NCI-H460 (cell line): ENCODE measurements at places on chromosomes 12 and 14.

DNA sequence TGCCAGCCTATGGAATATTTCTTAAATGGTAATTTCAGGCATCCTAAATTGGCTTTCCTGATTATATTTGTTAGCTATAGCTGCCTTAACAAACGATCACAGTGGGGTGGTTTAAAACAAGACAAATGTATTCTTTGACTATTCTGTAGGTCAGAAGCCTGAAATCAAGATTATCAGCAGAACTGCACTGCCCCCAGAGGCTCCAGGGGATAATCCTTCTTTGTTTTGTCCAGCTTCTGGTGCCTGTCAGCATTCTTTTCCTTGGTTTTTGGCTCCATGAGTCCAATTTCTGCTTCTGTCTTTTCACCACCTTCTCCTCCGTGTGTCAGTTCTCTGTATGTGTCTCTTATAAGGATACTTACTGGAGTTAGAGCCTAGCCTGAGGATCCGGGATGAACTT is 1282.2 kb upstream of the USP15 start:
- DNase-seq = peak; percentile 21

GRCh38 chr14:94897561-94897960 is 127.6 kb upstream of the GSC start:
- no peak for DNase-seq

DNA sequence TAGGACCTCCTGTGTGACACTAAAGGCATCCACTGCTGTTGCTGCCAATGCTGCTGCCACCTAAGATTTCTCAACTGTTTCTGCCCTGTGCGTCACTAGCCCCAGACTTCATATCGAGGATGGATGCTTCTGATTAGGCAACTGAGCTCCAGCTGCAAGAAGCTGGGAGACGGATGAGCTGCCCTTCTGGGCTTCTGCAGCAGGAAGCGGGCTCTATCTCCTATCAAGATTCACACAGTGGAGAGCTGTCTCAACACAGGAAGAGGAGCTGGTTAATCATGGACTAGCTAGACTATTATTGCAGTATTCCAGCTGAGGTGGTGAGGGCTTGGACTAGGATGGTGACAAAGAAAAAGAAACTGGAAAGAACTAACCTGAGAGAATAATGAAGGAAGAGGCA is 59.2 kb upstream of the PELI2 start:
- no peak for DNase-seq

GRCh38 chr14:68820999-68821683 is 28.3 kb upstream of the ZFP36L1 start:
- no peak for DNase-seq

DNA sequence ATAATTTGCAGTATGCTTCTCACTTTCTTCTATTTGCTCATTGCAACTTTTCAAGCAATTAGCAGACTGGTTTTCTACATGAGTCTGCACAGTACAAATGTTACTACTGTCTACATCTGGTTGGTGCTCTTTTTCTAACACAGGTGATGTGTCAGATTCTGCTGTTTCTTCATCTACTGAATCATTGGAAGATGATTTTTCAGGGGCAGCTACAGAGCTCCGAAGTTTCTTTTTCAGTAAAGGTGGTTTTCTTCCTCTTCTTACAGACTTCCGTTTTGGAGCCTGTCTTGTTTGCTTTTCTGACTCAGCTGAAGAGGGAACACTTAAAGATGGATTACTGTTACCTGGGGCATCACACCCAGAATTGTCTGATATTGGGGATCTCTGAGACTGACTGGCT is 62.1 kb downstream of the SCAF11 start:
- DNase-seq = no peak

DNA sequence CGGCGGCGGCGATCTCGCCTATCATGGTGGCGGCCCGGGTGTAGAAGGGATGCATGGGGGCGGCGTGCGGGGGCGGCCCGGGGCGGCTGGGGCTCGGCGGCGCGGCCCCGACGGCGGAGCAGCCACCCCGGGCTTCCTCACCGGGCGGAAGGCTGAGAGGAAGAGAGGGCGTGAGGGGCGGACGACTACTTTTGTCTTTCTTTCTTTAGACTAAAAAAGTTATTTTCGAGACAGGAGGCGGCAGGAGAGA is 240 bp downstream of the BTG1 start:
- DNase-seq = no peak

DNA sequence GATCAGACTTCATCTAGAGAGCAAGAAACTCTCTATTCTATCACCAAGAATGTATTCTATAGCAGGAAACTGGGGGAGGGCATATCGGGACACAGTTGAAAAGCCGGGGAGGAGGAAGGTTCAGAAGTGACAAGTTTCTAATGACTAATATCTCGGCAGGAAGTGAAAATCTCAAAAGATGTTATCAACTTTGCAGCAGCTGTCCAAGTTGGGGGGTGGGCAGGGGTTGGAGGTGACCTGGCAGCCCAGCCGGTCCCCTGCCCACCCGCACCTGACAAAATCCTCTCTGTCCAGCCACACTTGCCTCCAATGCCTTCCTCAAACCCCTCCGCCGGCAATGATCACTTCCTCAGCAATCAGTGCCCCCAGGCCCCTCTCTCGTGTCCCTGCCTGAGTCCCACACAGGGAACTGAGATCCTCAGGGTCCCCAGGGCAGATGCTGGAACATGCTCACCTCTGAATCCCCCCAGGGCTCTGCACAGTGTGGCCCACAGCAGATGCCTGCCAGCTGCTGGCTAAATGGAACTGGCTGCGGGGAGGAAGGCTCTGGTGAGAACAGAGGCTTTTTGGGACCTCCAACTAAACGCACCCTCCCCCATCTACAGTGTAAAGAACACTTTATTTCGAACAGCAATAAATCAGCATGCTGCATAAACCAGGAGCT is 43.9 kb downstream of the CCDC88C start:
- DNase-seq = no peak

DNA sequence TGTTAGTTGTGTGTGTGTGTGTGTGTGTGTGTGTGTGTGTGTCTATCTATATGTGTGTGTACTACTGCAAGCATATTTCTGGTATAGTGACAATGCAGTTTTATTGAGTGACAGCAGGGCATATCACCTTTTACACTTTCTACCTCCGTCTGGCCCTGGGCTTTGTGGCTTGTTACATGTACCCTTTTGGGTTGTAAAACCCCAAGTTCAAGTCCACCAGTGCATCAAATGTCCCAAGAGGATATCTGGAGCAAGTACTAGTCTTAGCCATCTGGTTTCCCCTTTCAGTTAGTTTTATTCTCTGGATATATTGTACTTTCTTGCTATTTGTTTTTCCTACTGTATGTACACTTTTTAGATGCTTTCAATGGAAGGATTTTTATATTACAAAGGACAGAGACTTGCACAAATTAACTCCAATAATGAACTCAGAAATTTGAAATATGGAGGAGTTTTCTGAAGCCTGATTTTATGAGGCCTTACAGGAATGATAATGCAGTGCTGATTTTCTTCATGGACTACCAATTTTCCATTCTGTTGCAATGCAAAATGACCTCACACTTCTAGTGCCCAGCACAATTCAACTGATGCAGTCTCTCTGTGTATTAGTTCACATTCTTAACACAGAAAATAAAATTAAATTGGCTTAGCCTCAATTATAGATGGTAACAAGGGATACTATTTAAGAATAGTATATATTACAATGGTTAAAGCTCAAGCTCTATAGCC is 29.1 kb downstream of the SLC16A7 start:
- DNase-seq = no peak

- DNase-seq = no peak
Measured at GRCh38 chr14:87698481-87698880, 294.5 kb downstream of the GALC start.

- no peak for DNase-seq
Measured at GRCh38 chr14:80565001-80565400, 353.7 kb upstream of the DIO2 start.

GRCh38 chr12:18967814-18968213 is 161.7 kb upstream of the PLEKHA5 start:
- DNase-seq = no peak
